Pancreas (tissue), 10 donors: ENCODE measurements at places on chromosomes 4 and X. TPM values are rescaled to one million over a fixed set of nuclear protein-coding genes. Genes with fewer than 3 reads are reported as not detected.

Gene EPGN
- polyA plus RNA-seq: not detected

Gene SLC7A11
- polyA plus RNA-seq: 0.42 TPM

Gene AFF2
- 0.16 TPM for polyA plus RNA-seq

Gene SSX2B
- not detected for polyA plus RNA-seq

Gene GLRA2
- not detected for polyA plus RNA-seq

GRCh38 chrX:8773117-8773516, 28.1 kb downstream of the FAM9A start:
- DNase-seq: no peak

GRCh38 chrX:74187211-74187610, 116.8 kb upstream of the ZCCHC13 start:
- DNase-seq: no peak

DNA sequence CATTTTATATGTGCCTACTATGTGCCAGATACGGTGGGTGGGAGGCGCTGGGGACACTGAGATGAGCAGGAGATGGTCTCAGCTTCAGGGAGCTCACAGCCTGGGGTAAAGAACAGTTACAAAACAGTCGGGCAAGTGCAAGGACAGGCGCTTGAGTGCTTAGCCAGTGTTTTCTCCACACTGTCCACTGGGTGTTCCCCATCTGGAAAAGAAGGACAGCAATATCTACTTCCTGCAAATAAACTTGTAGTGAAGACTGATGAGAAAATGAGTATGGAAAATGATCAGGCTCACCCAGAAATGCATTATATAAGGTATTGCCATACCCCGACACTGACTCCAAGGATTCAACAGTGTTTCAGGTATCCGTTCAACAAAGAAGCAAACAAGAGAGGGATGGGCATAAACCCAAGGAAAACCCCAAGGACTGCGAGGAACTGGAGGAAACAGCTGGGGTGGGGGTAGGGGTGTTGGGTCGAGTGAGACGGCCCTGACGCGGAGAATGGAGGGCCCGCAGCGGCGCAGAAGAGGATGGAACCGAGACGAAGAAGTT, 835 bp downstream of the TMEM185A start:
- DNase-seq: no peak

DNA sequence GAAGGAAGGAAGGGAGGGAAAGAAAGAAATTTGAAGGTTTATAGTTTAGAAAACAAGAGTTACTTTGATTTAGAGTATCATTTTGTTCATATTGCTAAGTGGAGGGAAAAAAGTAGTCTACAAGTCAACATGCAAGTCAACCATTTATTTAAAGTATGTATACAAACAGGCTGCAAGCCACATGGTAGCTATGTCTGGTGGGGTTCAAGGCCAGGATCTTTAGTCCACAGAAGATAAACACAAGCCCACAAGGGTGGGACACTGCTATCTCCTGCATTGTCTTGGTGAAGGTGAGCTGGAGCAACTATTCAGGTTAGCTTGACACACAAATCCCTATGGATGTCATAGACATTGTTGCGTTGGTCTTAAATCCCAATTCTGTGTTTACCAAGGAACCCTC, 71.4 kb downstream of the ABCG2 start:
- no peak for DNase-seq

- DNase-seq: no peak
Observed at GRCh38 chr4:139749338-139749737, 83.7 kb downstream of the MGST2 start.

DNA sequence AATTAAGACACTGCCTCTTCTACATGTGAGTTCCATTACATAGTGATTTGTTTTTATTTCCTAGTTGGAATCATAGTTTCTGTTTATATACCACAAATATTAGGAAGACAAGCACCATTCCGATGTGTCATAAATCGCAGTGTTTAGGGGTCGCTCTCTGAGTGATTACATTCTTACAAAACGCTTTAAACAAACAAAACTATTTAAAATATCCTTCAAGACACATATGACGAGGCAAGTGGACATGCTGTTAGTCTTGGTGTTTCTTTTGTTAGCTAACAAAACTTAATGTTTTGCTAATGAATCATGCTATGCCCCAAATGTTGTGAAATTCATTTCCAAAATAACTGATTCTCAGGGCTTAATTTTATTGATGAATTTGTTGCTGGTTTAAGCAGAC, 1219.3 kb upstream of the PRKX start:
- DNase-seq: no peak

GRCh38 chr4:161869511-161869910, 294.3 kb downstream of the FSTL5 start:
- DNase-seq: no peak
